ENCODE measurements at places on chromosomes 13 and 19. TPM values are rescaled to one million over a fixed set of nuclear protein-coding genes. Genes with fewer than 3 reads are reported as not detected.

Gene RYR1
- 4.6 TPM for total RNA-seq

Gene TRPC4
- 16.8 TPM for total RNA-seq

Gene HSH2D
- total RNA-seq, result not detected

Gene CRLF1
- 3.0 TPM for total RNA-seq

Gene AKT2
- total RNA-seq, result 68.3 TPM

Gene SLC17A7
- 1.2 TPM for total RNA-seq

Gene ZNF541
- total RNA-seq, result 0.23 TPM

Gene NOVA2
- total RNA-seq, result 15.9 TPM

Gene CHERP
- 10.1 TPM for total RNA-seq
